ENCODE measurements at places on chromosomes 6 and 20.

GRCh38 chr6:66735106-66735890 lies 1028.3 kb upstream of the EYS start:
- DNase-seq = peak; percentile 91

DNA sequence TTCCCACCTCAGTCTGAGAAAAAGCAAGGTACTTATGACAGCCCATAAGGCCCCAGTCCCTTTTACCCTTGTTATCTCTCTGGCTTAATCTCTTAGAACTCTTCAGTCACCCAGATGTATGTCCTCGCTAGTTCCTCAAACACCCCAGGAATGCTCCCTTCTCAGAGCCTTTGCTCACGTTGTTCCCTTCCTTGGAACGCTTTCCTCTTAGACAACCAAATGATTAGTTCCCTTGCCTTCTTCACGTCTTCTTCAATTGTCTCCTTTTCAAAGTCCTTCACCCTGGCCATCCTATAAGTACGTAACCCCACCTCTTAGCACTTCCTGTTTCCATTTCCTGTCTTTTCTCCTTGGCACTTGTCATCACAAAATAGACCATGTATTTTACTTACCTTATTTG lies 1.1 kb upstream of the APOBEC2 start:
- DNase-seq = no peak

- DNase-seq = no peak
Measured at GRCh38 chr20:14049111-14049510, 53.8 kb downstream of the MACROD2 start.

DNA sequence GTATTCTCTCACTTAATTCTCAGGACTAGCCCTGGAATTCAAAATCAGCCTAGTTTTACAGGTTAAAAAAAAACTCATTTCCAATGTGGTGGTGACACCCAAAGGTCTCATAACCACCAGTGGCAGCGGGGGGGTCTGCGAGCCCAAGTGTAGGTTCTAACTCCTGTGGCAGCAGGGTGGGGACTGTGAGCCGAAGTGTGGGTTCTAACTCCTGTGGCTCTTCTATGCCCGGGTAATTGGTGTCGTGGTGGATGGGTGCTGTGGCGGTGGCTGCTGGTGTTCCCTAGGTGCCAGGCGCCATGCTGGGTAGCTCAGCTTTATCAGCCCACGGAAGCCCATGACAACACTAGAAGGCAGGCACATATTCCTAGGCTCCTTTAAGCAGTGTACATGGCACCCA lies 4.9 kb upstream of the ANKRD60 start:
- DNase-seq = no peak

Data from HAP-1 (cell line).